ENCODE measurements at places on chromosomes 12 and 14.

GRCh38 chr14:101123618-101124510 is 220.3 kb upstream of the RTL1 start:
- no peak for DNase-seq

DNA sequence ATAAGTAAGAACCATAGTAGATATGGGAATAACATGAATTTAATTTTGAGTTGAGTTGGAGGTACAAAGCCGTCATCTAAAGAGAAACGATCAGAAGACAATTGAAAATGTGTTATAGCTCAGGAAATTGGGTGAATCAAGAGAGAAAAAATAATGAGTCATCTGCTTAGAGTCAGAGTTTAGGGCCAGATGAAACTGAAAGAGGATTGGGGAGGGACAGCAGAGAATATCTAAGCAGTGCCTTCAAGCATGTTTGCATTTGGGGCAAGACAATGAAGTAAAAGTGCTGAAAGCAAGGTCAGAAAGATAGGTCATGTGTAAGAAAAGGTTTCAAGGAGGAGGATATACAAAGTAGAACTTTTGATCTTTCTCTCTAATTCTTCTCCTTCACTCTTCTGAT is 49.4 kb downstream of the SLC15A5 start:
- no peak for DNase-seq

DNA sequence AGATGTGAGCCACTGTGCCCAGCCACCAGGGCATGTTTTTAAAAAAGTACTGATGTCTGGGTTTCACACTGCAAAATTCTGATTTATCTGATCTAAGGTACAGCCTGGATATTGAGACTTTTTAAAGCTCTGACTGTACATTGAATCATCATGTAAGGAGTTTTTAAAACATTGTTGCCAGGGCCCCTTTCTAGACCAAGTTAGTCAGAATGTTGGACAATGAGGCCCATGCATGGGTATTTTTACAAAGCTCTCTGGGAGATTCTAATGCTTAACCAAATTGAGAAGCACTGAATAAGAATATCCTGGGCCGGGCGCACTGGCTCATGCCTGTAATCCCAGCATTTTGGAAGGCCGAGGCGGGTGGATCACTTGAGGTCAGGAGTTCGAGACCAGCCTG is 16.7 kb downstream of the TMEM19 start:
- DNase-seq, result no peak

- DNase-seq, result no peak
Measured at GRCh38 chr12:103369929-103370328, 125.8 kb downstream of the C12orf42 start.

- no peak for DNase-seq
Measured at GRCh38 chr14:75141062-75141461, 14.2 kb upstream of the NEK9 start.

DNA sequence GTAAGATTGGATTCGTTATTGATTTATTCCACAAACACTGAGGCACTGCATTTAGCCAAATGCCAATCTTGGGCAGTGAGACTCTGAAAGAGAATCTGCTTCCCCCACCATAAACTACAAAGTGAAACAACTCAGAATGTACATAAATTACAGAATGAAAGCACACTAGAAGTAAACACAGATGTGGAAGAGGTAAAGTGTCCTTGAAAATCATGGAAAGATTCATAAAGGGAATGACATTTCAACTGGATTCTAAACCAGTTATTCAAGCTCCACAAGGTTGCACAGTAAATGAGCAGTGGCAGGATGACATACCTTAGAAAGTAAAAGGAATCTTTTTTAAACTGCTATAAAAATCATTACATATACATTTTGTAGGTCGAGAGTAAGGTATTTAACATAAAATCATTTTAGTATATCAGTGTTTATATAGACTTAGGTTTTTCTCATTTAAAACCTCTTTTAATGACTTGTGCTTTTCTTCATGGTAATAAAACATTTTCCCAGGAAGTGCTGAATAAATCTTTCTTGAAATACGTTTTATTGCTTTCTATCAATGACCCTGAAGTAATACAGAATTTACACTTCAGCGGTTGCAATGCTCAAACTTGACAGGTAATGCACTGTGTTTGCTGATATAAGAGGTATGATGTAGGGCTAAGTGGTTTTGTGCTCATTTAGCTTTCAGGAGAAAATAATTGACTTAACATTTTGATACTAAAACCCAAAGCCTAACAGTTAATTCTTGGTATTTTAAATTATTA is 270.6 kb downstream of the NAV3 start:
- DNase-seq, result no peak

- DNase-seq, result no peak
Measured at GRCh38 chr12:89047856-89048418, 304.4 kb downstream of the DUSP6 start.
